ENCODE measurements at places on chromosomes 5 and 9.

DNA sequence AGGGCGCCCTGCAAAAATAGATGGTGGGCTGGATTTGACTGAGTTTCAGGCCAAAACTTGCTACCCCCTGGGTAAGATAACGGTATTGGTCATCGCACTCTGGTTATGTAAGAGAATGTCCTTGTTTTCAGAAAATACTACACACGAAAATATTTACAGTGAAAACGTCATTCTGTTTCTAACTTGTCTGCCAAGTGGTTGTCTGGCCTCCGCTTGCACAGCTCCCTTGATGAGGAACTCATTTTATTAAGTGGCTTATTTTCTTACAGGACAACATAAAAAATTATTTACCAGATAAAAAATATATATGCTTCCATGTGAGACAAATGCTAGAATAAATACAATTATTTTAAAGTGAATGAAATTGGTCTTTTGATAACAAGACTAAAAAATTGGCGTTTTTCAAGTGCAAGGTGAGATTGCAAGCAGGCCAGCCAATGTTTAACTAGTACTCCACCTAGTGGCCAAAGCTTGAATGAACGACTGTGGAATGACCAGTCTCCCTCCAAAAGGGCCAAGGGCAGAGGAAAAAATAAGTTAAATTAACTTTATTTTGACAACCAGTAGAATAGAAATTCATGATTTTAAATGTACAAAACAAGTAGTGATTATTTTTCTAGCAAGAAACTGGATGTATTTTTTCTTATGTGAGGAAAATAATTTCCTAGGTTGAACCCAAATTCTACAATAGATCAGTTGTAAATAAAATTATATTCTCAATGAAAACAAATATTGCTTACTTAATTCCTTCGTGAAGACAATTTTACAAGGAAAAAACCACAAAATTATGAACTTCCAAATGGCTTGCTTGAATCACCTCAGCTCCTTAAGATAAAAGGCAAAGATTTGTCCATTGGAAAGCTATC is 93.2 kb downstream of the ZFAND5 start:
- DNase-seq = no peak

DNA sequence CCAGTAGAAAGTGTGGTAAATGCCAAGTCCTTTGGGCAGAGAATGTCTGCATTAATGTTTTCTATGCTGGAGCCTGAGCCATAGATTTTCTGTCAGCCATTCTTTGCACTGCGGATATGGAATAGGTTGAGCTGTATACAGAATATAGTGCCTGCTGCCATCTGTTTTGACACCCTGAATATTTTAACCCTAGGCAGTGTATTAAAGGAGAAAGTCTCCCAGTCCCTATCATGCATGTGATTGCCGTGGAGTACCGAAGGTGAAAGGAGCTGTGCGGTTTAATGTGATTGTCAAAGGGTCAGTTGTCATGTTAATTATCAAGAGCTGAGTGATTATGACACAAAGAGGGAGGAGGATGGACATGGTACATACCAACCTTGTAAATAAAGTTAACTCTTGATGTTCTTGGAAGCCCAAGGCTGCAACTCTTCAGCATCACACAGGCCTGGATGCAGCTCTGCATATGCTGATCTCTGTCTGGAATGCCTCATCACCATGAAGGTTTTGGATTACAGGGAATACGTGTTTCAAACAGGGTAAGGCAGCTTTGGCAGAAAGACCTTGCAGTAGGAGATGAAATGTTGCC is 247.1 kb upstream of the ELAVL2 start:
- no peak for DNase-seq

- no peak for DNase-seq
Measured at GRCh38 chr9:126436545-126437267, 110.1 kb downstream of the MVB12B start.

DNA sequence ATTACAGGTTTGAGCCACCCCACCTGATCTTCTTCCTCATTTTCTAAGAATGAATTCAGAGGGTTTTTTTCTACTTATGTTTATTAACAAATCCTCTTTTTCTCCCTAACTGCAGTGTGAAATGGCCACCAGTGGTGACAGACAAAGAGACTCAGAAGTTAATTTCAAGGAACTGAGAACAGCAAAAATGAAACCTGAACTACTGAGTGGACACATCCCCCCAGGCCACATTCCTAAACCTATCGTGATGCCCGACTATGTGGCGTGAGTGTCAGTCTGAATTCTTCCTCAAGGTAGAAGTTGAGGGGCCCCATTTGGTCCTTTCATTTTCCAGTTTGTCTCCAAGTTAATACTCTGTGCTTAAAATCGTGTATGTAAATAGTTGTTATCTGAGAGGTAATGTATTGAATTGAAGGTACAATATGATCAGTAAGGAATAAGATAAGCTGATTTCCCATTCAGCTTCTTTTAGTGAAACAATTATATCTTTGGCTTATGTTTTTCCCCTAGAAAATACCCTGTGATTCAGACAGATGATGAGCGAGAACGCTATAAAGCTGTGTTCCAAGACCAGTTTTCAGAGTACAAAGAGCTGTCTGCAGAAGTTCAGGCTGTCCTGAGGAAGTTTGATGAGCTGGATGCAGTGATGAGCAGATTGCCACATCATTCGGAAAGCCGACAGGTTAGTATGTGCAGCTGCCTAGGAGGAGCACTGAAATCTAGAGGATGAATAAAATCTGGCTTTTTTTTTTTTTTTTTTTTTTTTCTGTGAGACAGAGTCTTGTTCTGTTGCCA is 17.7 kb downstream of the MARVELD2 start:
- DNase-seq = no peak

DNA sequence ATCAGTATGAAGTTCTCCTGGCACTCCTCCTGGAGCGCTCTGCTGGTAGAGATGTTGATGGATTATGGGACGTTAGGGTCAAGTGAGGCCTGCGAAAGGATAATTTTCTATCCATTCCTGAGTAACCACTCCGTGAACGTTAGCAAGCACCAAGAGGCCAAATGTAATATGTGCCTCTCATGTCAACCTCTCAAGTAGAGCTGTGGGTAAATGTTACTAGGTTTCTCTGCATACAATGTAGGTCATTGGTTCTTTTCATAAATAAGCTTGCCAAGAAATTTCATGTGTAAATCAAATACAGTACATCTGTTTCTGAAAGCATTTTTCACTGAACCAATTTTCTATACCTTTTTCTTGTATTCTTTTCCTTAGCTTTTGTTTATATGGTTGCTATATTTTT is 126.3 kb downstream of the KDM4C start:
- no peak for DNase-seq

- DNase-seq = no peak
Measured at GRCh38 chr9:16725066-16725465, 145.4 kb downstream of the BNC2 start.

DNA sequence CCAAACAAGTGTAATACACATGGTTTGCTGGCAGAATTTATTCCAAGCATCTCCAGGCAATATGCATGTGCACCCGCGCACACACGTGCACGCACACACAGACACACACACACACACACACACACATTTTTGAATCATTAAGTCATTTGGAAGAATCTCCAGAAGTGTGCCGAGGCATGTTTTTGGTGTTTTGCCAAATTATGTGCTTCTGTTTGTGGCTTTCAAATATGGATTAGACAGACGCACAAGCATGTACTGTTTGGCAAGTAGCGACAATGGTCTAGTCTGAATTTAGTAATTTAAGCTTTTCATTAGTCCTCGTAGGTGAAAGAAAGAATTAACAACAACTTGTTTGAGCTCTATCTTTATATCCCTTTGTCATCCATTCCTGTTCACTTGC is 36.7 kb downstream of the NFIB start:
- no peak for DNase-seq

DNA sequence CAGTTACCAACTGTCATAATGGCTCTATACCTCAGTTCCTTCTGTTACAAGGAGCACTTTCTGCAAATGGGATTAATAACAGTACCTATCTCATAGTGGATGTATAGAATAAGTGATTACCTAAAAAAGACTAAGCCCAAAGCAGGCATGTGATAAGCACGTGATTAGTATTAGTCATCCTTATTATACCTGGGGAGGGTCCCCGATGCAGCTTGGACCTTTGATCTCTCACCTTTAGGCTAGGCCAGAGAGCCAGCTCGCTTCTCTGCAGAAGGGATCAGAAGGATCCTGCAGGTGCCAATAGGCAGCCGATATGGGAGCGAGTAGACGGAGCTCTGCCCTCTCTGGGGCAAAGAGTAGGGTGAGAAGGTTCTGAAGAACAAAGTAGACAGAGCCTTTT is 4.0 kb downstream of the JADE2 start:
- DNase-seq = no peak

GRCh38 chr9:7607421-7607820 is 192.2 kb downstream of the DMAC1 start:
- DNase-seq = no peak

DNA sequence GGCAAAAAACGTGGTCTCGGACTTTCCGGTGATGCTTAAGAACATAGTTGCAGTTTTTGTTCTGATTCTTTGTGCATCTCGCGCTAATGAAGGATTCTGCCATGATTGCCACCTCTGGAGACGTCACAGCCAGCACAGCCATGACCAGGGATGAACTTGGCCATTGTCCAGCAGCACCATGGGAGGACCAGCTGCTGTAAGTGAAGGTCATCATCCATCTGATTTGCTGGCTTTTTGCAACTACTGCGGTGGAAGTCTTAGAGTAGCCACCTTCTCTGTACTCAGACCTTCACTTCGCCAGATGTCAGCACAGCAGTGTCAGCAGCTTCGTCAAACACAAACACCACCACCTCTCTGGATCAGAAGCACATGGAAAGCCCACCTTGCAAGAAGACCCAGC is 45.7 kb downstream of the NSUN2 start:
- no peak for DNase-seq

DNA sequence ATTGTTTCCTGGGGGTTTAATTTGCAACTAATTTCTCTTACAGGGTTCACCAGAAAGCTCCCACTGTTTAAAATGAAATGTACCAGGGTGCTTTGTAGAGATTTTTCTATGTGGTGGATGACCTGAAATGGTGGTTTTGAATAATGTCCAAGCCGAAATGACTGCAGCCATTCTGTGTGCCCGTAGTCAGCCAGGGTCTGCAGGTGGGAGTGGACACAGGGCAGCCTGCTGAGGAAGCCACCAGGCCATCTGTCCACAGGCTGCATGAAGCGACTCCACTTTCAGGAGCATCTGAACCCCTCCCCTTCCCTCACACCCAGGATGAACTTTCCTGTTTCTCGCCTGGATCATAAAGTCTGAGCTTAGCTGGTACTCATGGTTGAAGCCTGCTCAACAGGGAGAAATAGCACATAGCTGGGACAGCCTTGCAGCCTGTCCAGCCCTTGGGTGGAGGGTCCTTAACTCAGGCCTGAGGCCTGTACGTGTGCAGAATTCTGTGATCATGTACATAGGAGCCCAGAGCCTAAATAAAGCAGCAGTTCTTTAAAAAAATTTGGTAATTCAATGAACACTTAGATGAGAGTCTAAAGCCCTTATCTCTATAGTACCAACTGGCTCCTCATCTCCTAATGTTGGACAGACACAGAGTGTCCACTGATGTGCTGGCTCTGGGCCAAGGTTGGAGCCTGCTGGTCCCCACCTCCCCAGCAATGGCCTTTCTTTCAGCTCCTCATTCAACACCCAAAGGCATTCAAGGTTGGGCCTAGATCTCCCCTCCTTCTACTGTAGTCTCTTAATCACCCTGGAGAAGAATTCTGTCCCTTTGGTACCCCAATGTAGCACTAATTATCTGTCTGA is 72.8 kb downstream of the SHB start:
- DNase-seq = no peak

DNA sequence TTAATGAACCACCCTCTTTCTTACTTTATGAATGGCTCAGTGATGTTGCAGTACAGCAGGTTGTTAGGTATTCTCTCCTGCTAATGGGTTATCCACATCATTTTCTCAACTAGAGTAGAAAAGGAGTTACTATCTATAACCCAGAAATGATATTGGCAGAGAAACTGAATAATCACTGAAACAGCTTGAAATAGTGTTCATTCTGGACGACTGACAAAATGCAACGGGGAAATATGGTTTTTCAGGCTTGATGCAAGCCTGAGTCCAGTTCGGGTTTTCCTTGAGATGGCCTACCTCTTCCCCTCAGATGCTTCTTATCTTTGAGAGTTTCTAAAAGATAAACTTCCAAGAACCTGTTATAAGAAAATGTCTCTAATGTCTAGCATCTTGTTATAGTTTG is 187.3 kb downstream of the RAB3C start:
- DNase-seq = no peak

DNA sequence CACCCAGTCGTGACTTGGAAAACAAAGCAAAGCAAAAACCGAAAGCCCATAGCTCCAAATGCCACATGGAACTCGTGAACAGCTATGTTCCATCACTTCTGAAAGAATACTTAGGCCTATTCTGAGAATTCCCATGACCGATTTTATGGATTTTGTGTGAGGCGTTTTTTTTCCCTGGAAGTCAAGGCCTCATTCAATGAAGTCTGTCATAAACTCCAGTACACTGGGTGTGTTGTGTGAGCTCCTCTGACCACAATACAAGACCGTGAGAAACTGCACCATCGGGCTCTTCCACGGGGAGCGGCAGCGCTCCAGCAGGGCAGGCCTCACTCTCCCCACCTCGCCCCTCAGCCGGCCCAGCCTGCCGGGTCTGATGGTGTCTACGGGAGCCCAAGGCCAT is 209.5 kb downstream of the FANCC start:
- no peak for DNase-seq

DNA sequence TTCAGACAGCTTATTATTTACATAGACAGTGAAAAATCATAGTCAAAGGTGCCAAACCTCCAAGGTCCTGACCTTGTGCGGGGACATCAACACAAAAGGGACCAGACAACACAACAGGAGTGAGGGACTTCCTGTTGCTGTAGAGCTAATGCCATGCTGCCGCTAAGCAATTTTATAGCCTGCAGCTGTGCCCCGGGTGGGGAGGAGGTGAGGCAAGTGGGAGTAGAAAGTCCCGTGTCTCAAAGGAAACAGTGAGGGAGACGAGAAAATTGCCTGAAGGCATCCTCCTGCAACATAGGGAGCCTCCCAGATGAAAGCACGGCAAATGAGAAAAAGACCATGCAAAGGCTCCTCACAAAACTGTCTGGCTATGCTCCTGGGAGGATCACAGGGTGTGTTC is 58.8 kb downstream of the CAAP1 start:
- DNase-seq = no peak
